ENCODE measurements at places on chromosomes 5 and 9.

DNA sequence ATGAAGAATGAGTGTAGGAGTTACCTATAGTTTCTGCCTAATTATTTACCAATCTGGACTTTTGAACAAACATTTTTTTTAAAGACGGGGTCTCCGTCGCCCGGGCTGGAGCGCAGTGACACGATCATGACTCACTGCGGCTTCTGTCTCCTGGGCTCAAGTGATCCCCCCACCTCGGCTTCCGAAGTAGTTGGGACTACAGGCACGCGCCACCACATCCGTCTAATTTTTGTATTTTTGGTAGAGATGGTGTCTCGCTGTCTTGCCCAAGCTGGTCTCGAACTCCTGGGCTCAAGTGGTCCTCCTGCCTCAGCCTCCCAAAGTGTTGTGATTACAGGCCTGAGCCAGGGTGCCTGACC lies 1.5 kb downstream of the CTNNA1 start:
- DNase-seq = no peak

GRCh38 chr9:108078811-108079210 lies 589.2 kb upstream of the KLF4 start:
- DNase-seq = no peak

DNA sequence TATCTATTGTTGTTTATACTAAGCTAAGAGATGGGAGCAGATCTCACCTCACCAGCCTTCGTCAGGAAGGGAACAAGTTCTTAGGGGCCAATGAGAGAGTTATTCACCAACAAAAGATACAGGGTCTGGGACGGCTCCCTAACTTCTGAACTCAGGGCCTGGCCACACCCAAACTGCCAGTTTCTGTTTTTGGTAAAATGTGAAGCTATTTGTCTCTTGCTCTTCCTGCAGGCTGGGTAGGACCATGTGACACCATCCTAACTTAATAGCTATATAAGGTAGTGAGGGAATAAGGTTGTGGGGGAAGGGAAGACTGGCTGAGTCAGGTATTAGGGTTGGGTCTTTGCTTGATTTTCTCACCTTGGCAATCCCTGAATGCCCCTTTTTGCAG lies 480.5 kb downstream of the KDM4C start:
- DNase-seq = no peak

DNA sequence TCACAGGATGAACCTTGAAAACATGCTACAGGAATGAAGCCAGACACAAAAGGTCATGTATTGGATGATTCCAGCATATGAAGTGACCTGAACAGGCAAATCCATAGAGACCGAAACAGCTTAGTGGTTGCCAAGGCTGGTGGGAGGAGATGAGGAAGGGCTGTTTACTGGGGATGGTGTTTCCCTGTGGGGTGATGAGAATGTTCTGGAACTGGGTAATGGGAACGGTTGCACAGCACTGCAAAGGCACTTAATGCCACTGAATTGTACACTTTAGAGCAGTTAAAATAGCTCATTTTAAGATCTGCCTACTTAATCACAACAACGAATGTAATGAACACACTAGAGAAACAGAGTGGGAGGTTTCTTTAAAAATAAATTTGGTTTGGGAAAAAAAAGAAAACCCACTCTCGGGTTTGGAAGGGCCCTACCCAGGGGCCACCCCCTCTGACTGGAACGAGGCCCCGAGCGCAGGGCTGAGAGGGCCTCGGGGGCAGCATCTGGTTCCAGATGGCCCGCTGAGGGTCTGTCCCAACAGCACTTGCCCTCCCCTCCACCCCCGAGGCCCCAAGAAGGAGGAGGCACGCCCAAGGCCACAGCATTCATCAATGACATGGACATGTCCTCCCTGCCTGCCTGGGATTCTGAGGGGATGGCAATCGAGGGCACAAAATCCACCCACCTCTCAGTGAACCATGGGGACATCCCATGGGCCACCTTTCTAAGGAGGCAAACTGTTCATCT lies 31.7 kb downstream of the SARDH start:
- DNase-seq = no peak

- DNase-seq = no peak
Observed at GRCh38 chr5:39464088-39464487, 39.3 kb upstream of the DAB2 start.

All from GM23338 (cell line).